ENCODE measurements at places on chromosomes 16 and 17.

DNA sequence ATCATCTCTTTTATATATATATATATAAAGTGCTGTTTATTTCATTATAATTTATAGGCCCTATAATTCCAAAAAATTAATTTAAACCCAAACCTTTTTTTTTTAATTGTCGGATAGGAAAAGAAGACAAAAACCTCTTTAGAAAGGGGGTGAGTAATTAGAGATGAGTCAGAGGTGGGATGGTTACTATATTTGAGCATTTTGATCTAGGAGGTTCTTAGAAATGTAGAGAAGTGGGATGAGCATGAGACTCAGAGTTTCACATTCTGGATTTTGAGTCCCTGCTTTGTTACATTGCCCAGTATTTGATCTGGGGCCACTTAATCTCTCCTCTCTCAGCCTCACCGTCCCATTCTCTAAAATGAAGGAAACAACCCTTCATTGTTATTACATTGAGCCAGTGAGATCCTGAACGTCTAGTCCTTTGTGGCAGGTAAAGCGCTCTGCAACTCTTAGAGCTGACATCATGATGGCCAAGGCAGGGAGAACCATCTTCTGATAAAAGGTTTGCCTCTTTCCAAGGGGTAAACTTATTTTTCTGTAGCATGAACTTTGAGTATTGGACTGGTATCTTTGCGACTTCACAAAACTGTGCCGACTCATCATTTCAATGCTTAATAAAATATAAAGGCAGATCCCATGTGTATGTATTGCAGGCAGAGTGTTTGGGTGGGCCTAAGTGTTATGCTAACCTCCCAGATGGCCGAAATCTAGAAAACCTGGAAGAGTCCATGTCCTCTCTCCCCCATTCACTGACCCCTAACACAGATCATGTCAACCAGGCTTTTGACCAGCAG is 21.3 kb downstream of the HS3ST3B1 start:
- DNase-seq, result no peak

DNA sequence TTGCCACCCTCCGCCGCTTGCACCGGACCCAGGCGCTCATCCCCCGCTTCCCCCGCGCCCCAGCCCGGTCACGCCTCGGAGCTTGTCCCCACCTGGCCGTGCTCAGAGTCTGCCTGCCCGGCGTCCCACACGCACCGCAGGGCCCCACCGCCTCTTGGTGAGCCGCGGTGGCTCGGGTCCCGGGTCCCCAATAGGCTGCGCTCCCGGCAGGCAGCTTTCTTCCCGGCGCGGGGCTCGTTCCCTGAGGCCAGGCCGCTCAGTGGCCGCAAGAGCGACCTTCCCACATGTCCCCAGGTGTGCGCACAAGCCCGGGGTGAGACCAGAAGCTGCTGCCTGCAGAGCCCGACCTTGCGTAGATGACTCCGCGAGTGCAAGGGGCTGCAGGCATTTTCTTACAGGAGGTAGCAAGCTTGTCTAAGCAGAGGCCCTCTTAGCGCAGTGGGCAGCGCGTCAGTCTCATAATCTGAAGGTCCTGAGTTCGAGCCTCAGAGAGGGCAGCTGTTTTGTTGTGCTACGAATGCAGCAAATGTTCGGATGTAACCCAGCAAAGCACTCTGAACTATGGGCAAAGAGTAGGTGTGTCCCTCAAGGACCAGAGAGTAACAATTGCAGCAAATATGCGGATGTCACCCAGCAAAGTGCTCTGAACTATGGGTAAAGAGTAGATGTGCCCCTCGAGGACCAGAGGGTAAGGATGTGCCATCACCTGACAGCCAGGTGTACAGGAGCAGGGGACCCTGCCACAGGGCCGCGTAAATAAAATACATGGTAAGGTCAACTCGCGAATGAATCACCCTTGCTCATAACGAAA is 15.6 kb downstream of the TLE7 start:
- peak; percentile 29 for DNase-seq

GRCh38 chr17:41315814-41316445 is 420 bp upstream of the KRTAP17-1 start:
- no peak for DNase-seq

DNA sequence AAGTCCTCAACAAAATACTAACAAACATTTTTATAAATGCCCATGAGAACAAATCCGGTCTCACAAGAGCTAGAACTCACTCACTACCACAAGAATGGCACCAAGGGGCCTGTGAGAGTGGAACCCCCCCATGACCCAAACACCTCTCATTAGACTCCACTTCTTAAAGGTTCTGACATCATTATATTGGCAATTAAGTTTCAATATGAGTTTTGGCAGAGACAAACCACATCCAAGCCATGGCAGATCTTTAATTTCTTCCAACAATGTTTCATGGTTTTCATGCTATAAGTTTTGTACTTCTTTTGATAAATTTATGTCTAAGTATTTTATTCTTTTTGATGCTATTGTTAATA is 30.0 kb upstream of the ATP2A3 start:
- no peak for DNase-seq

DNA sequence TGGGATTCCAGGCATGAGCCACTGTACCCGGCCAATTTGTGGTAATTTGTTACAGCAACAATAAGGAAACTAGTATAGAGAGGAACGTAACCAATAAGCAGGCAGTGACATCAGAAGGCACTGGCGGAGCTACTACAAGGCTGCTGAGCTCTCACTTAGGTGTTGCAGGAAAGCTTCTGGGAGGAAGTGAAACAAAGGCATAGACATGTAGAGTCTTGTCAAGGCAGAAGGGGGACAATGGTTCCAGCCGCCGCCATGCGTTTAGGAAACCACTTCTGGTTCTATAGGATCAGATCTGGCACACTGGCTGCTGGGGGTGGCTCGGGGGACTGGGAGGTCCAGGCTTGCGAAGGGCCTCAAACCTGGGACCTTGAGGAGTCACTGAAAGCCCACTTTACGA is 9.4 kb upstream of the CPSF4L start:
- no peak for DNase-seq

- no peak for DNase-seq
These were observed 65.3 kb downstream of the RMI2 start for GRCh38 chr16:11410376-11411058.
